ENCODE measurements at places on chromosomes 13 and 19. TPM values are rescaled to one million over a fixed set of nuclear protein-coding genes. Genes with fewer than 3 reads are reported as not detected.

Gene MYH14
- 142 TPM for total RNA-seq

Gene OR4F17
- total RNA-seq = not detected

Gene PSG11
- total RNA-seq = not detected

Gene AMER2
- not detected for total RNA-seq

All from lung (tissue), 17 donors.